NCI-H2081 treated with DMSO at 0.1 percent for 48 hours (cell line): ENCODE measurements at places on chromosomes 1 and 21.

- no peak for DNase-seq
Observed at GRCh38 chr1:177517546-177517945, 346.8 kb downstream of the BRINP2 start.

DNA sequence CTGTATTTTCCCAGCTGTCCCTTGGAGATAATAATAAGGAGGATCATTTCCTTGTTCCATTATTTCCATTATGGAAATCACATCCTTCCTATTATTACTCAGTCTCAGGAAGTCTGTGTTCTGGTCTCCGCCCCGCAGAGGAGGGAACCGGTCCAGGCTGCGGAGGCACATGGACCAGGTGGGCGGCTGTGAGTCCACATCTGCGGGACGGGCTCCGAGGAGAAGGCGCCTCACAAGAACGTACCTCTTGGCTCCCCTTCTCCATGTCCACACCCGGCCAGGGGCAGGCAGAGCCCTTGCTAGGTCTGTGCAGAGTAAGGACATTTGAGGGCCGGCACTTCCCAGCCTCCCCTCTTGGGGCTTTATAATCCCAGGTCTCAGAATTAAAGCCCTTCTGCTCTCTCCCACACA is 14.6 kb downstream of the RAB7B start:
- DNase-seq: no peak

GRCh38 chr1:54882519-54882918 is 4.5 kb downstream of the DHCR24 start:
- DNase-seq: no peak

DNA sequence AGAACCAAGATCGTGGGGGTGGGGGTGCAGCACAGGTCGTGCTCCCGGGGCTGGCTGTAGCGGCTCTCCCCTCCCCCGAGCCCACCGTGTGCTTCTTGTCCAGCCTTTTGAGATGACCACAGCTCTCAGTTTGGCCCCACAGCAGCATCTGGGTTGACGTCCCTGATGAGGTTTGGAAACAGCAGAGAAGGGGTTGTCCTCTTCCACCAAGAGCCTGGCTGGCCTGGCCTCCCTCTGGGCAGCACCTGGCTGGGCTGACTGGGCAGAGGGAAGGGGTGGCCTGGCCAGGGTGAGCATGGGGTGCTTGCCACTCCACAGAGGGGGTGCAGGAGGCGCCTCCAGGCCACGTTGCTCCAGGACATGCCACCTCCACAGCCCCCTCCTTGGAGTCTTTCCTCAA is 61.5 kb downstream of the SKI start:
- DNase-seq: no peak

DNA sequence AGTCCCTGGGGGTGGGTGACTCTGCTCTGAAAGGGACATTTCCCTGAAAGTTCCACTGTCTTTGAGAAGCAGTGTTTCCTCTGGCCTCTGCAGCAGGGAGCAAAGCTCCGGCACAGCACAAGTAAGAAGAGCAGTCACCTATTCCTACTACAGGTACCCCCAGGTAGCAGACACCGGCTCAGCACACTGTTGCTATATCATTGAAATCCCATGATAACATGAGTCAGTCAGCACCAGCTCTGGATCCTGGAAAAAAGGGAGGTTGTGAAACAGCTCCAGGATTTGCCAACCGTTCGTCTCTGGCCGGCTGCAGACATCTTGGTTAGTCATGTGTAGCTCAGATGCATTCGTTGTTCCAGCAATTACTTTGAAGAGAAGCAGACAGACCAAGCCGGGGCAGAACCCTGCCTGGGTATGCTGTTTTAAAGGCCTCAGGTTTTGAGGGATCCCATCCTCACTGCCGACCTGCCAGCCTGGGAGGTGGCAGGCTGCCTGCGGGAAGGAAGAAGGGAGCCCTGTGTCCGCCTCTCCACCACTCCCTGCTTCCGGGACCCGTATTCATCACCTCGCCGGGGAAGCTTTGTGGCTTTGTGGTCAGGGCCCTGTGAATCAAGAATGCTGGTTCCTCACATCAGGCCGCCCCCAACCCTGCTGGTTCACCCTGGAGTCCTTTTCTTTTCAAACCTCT is 139.2 kb downstream of the CLIC6 start:
- DNase-seq: no peak

DNA sequence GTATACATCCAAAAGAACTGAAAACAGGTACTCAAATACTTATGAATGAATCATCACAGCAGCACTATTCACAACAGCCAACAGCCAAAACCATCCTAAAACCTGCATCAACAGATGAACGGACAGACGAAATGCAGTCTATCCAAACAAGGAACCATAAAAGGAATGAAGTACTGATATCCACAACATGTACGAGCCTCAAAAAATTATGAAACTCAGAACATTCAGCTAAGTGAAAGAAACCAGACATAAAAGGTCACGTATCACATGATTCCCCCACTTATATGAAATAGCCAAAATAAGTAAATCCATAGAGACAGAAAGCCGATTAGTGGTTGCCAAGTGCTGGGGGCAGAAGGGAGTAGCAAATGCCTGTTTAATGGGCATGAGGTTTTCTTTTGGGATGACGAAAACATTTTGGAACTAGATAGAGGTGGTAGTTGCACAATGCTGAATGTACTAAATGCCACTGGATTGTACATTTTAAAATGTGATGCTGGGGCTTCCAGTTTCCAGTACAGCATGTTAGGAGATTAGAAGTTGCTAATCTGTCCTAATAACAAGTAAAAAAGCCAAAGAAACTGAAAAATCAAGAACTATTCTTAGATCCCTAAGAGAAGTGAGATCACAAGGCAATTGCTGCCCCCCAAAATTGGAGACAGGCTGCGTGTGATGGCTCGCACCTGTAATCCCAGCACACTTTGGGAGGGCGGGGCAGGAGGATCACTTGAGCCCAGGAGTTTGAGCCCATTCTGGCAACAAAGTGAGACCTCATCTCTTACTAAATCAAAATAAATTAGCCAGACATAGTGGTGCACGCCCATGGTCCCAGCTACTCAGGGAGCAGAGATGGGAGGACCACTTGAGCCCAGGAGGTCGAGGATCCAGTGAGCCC is 25.3 kb downstream of the CLSTN1 start:
- no peak for DNase-seq

- DNase-seq: no peak
Observed at GRCh38 chr1:85656256-85656655, 52.0 kb downstream of the ZNHIT6 start.

GRCh38 chr1:44347280-44347679 is 7.8 kb downstream of the ERI3 start:
- DNase-seq: no peak

GRCh38 chr1:31588751-31589515 is 12.6 kb downstream of the TINAGL1 start:
- no peak for DNase-seq

- peak; percentile 4 for DNase-seq
Observed at GRCh38 chr1:240189386-240189989, 97.8 kb downstream of the FMN2 start.

GRCh38 chr1:17148950-17149608 is 29.8 kb upstream of the PADI2 start:
- DNase-seq: no peak

GRCh38 chr1:180243517-180244221 is 13.6 kb downstream of the LHX4 start:
- no peak for DNase-seq

DNA sequence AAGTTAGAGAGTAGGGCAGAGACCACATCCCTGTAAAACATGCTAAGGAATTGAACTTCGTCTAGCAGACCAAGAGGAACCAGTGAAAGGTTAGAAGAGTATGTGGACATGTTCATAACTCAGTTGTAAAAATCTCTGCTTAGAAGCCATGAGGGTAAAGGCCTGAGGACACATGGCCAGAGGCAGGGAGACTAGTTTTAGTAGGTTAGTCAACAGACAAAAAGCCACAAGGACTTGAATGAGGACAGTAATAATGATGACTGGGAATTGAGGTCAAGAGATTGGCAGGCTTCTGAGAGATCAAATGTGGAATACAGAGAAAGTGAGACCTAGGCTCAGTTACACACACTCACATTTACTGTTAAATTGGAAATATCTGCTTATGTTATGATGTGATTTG is 205.5 kb upstream of the HOOK1 start:
- no peak for DNase-seq

- DNase-seq: no peak
Observed at GRCh38 chr1:93814795-93815340, 64.1 kb downstream of the DNTTIP2 start.

DNA sequence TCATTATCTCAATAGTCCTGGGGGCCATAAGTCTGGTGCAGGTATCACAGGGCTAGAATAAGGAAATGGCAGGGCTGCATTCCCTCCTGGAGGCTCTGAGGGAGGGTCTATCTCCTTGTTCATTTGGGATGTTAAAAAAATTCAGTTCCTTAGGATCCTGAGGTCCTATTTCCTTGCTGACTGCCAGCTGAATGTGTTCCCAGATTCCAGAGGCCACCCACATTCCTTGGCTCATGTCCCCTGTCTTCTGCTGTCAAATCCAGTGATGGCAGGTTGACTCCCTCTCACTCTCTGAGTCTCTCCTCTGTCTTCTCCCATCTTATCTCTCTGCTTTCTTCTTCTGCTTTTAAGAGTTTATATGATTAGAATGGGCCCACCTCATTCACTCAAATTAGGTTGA is 400.6 kb downstream of the PTPRU start:
- DNase-seq: no peak

GRCh38 chr1:110125810-110126209 is 13.6 kb downstream of the UBL4B start:
- no peak for DNase-seq

GRCh38 chr1:97619706-97620105 is 301.1 kb downstream of the DPYD start:
- DNase-seq: no peak

- no peak for DNase-seq
Observed at GRCh38 chr21:14376854-14377253, 6.1 kb downstream of the HSPA13 start.

- DNase-seq: no peak
Observed at GRCh38 chr1:200373811-200374231, 36.0 kb downstream of the ZNF281 start.

DNA sequence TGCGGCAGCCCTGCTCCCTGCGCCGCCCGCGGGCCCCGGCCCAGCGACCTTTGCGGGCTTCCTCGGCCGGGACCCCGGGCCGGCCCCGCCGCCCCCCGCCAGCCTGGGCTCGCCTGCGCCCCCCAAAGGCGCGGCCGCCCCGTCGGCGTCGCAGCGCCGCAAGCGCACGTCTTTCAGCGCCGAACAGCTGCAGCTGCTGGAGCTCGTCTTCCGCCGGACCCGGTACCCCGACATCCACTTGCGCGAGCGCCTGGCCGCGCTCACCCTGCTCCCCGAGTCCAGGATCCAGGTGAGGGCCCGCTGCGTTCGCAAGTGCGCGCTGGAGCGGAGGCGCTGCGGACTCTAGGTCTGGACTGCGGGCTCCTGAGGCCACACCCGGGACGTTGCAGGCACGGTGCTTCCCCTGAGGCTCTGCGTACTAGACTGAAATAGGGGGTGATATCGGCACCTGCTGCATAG is 351 bp downstream of the MIXL1 start:
- no peak for DNase-seq

- DNase-seq: no peak
Observed at GRCh38 chr1:90727917-90728501, 10.9 kb upstream of the BARHL2 start.

GRCh38 chr1:189971656-189972055 is 506.0 kb downstream of the BRINP3 start:
- no peak for DNase-seq

- DNase-seq: no peak
Observed at GRCh38 chr1:234721476-234722269, 111.7 kb upstream of the IRF2BP2 start.

DNA sequence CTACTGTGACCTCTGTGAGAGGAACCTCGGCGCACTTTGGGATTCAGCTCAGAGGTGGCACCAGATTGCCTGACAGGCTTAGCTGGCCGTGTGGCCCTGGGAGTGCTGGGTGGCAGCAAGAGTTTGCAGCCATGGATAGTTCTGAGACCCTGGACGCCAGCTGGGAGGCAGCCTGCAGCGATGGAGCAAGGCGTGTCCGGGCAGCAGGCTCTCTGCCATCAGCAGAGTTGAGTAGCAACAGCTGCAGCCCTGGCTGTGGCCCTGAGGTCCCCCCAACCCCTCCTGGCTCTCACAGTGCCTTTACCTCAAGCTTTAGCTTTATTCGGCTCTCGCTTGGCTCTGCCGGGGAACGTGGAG is 67.5 kb downstream of the DISC1 start:
- no peak for DNase-seq

DNA sequence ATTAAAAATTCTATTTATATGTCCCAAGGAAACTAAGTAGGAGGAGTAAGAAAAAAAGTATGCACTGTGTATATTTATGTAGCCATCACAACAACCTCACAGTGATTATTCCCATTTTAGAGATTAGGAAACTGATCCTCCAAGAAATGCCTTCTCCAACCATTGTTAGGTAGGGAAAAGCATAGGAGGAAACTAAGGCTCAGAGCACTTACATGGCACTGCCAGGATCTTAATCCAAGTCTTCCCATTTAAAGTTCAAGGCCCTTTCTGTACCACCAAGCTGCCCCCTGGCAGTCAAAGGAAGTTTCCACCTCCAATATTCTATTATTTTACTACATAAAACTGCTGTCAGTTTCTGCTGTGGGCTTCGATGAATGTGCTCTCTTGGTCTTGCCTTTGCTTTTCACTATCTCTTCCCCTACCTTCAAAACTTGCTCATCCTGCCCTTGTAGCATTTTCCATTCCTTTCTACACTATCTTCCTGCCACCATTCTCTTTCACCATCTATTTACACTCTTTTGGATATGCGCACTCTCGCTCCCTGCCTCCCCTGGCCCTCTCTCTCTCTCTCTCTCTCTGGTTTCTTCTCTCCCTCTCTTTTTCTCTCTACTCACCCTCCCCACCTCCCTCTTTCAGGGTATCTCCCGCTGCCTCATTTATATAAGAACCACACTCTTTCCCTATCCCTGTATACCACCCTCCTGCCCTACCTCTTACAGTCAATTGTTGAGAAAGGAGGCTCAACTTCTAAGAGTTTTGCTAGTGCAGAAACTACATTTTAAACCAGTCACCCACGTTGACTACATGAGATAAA is 34.0 kb downstream of the PUM1 start:
- no peak for DNase-seq

DNA sequence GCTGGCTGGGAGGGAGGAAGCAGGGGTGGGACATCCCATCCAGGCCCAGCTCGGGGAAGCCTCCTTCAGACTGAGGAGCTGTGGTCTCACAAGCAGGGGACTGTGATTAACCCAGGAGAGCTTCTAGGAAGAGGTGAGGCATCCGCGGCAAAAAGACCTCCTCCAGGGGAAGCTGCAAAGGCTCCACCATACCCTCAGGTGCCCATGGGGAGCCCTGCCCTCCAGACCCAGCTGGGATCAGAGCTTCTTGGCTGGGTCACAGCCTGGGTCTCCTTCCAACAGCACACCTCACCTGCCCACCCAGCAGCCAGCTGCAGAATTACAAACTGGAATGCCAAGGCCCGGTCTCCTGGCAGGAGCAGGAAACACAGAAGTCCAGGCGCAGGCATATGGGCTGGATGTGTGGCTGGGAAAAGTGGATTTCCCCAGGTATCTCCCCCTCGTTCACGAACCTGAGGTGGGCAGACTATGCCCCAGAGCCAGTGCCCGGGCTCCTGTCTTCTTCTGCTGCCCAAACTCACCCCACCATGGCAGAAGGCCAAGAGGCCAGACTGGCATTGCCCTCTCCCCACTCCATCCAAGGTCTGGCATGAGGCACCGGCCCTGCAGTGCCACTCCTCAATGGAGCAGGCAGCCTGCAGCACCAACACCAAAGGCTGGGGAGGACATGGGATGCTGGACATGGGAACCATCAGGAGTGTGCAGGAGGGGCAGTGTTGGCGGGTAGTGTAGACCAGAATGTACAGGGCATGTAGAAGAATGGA is 15.4 kb upstream of the ARF1 start:
- DNase-seq: no peak
